Adipocyte (in vitro differentiated cells): ENCODE measurements at places on chromosomes 2 and 18.
A peak's percentile ranks its signal among the peaks of the same experiment; 100 is the strongest.

GRCh38 chr2:45806563-45807358, 155.3 kb downstream of the PRKCE start:
- DNase-seq: no peak

- DNase-seq: no peak
Observed at GRCh38 chr2:709138-709765, 32.0 kb upstream of the TMEM18 start.

GRCh38 chr2:15819562-15820256, 120.6 kb upstream of the MYCN start:
- DNase-seq: no peak

GRCh38 chr2:230319211-230319862, 7.7 kb upstream of the SP140L start:
- DNase-seq: no peak

- peak; percentile 38 for DNase-seq
Observed at GRCh38 chr2:47429795-47430194, 26.8 kb downstream of the MSH2 start.

DNA sequence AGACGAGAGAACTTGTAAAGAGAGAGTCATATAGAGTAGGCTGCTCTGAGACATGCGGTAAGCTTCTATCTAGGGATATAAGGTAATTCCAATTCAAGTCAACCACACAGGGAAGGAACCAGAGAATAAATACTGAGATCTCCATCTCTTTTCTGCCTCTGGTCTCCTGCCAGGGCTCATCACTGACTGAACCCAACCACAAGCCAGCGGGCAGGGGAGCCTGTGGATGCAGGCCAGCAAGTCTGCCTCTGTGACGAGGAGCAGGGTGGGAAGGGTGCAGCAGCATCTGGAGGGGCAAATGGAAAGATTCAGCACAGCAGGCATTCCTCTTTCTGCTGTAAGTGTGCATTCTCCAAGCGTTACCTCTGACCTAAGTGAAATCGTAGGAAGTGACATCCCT, 82.2 kb downstream of the ICOS start:
- DNase-seq: no peak

GRCh38 chr2:40208463-40208862, 243.4 kb downstream of the SLC8A1 start:
- DNase-seq: no peak

GRCh38 chr18:46343931-46344372, 239.8 kb downstream of the HAUS1 start:
- no peak for DNase-seq

DNA sequence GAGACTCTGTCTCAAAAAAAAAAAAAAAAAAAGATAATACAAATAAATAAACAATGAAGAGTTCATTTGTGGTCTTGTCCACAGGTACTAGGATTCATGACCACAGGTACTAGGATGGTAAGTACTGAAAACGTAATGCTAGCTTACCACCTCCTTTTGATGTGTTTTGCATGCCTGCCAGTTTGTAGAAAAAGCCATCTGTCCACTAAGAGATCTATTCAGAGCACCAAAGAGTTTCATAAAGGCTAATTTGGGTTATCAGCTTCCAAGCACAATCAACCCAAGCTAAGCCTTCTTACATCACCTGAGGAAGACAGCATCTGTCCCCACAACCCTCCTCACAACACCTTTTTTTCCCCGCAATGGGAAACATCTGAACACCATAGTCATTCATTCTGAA, 477.2 kb downstream of the ZEB2 start:
- DNase-seq: no peak

- peak; percentile 34 for DNase-seq
Observed at GRCh38 chr2:230762317-230762896, 49.8 kb downstream of the CAB39 start.

- DNase-seq: peak; percentile 57
Observed at GRCh38 chr18:10476338-10476791, 21.9 kb downstream of the APCDD1 start.

- DNase-seq: no peak
Observed at GRCh38 chr2:121771976-121772742, 16.7 kb downstream of the TSN start.

DNA sequence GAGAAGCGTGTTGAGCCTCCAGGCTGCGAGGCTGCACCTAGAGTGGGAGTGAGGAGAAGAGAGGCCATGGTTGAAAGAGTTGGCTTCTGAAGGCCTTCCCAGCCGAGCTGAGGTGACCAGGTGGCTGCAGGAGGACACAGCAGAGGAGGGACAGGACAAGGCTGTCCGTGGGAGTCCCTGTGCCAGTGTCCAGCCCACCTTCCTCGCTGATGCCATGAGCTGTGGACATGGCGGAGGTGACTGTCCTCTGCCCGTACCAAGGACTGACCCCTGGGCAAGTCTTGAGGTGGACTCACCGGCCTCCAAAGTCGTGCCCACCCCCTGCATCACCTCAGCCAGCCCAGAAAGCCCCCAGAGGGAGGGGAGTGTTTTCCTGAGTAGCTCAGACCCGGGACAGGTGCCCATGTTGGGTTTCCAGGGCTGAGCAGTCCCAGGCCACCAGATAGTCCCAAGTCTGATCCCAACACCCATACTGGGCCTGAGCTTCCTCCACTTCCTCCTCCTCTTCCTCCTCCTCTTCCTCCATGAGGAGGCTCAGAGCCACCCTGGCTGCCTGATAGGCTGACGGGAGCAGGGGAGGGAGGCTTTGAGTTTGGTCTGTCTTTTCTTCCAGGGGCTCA, 43.0 kb upstream of the FOSL2 start:
- DNase-seq: no peak

DNA sequence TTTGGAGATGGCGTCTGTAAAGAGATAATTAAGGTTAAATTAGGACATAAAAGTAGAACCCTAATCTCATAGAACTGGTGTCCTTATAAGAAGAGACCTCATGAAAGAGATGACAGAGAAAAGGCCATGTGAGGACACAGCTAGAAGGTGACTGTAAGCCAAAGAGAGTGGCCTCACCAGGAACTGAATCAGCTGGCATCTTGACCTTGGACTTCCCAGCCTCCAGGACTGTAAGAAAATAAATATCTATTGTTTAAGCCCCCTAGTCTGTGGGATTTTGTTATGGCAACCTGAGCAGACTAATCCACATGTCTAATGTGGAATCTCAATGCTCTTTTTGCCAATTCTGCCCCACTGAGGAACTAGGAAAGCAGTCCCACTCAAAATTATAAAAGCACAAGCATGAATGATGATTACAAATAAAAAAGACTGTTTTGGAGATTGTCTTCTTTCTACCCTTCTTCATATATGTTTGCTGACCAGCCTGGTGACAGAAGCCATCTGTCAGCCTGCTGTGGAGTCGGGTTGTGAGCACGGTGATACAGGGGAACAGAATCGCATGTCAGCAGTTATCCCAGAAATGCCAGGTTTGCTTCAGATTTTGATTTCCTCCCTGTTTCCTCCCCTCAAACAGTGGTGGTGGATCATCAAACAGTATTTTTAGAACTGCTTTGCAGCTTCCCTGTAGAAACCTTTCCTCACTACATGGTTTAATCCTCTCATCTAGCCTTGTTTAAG, 54.2 kb downstream of the INPP4A start:
- DNase-seq: no peak

- no peak for DNase-seq
Observed at GRCh38 chr2:213227458-213227857, 56.8 kb upstream of the SPAG16 start.

- DNase-seq: no peak
Observed at GRCh38 chr2:37619959-37620300, 51.5 kb downstream of the CDC42EP3 start.

GRCh38 chr2:31312898-31313297, 78.9 kb downstream of the EHD3 start:
- peak; percentile 32 for DNase-seq

- DNase-seq: no peak
Observed at GRCh38 chr2:89833116-89833779, 1141.8 kb downstream of the RPIA start.

DNA sequence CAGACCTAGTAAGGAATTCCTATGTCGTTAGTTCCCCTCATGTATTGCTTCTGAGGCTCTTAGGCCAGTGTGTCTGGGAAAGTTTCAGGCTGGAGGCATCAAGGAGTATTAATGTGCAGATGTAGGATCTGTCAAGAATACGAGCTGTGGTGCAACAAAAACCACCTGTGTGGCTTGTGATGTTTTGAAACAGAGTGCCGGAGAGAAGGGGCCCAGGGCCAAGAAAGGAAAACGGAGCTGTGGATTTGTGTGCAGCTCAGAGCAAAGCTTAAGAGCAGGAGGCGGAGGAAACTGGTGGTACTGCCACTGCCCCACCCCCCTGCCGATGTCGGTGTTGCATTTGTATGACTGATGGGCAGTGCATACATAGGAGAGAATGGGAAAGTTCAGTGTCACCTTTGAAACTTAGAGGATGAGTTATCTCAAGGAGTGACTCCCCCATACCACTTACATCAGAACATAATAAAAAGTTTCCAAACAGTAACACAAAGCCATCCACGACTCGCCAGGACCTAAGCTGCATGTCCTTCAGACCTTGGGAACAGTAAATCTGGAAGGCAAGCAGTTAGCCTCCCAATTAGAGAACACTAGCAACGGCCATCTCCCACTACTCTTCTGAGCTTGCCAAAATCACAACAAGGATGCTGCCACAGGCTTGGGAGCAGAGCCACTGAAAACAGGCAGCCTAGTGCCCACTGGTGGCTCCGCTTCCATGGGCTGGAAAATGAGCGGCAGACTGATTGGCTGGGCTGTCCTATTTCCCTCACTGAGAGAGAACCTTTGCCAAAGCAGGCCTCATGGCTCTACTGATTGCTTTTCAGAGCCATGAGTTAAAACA, 152.7 kb upstream of the NT5C1B start:
- no peak for DNase-seq

DNA sequence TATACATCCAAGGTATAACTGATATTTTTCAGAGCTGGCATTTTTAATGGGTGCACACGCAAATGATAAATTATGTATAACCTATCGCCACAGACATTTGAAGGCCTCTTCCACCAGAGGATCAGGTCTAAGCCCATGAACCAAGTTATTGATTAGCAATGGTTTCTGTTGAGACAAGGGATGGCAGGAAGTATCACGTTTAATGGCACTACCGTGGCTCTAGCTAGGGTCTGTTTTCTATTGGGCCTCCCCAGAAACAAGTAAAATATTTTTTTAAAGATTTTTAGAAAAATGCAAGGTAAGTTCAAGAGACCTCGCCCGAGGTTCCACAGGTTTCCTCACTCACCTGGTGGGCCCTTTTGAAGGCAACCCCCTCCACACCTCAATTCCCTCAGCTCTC, 667 bp downstream of the GFPT1 start:
- DNase-seq: peak; percentile 19

DNA sequence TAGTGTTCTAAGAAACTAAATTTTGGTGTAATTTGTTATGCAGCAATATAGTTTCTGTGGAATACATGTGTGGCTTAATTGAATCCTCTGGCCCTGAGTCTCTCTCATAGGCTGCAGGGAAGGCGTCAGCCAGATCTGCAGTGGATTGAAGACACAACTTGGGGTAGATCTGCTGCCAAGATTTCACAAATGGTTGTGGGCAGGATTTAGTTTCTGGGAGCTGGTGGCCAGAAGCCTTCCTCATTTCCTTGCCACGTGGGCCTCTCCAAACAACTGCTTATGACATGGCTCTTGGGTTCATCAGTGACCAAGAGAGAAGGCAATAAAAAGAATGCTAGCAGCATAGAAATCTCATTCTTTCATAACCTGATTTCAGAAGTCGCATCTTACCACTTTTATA, 28.2 kb downstream of the CCDC102B start:
- DNase-seq: no peak

- no peak for DNase-seq
Observed at GRCh38 chr2:68776124-68776523, 41.5 kb downstream of the ARHGAP25 start.

DNA sequence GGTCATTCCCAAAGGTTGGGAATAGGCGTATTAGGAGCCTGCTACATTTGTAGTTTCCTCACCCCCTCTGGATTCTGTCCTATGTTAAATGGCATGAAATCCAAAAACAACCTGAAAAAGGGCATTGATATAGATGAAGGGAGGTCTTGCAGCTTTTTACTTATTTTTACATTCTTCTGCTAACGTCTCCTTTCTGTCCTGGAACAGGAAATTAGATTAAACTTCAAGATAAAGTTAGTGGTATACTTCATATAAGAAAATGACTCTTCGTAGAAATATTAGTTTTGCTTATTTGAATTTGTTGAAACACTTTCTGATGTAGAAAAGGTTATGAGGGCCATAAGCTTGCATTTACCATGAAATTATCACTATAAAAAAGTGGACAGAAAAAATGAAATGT, 694.5 kb downstream of the ADCYAP1 start:
- DNase-seq: no peak

- DNase-seq: peak; percentile 75
Observed at GRCh38 chr2:126656431-126657147, 631 bp downstream of the GYPC start.

- no peak for DNase-seq
Observed at GRCh38 chr18:76426737-76427305, 68.2 kb downstream of the ZNF516 start.

- no peak for DNase-seq
Observed at GRCh38 chr2:55012672-55013484, 37.4 kb downstream of the RTN4 start.

DNA sequence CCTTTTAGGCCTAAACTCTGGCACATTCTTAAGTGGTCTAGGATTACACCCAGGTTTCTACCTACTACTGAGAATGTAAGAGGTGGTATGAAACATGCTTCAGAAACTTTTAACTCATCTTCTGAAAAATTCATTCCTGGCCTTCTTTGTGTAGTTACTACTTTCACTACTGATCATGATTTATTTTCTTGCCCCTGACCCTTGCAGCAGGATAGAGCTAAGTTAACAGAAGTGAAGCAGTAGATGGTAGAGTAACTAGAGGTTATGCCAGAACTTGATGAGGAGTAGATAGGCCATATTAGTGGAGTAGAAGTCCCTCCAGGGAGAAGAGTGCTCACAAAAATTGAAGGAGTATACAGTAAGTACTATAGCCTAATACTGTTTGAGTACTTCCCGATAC, 75.5 kb upstream of the MSTN start:
- no peak for DNase-seq

GRCh38 chr2:162330881-162331280, 12.4 kb upstream of the IFIH1 start:
- DNase-seq: no peak

GRCh38 chr2:207854484-207855440, 85.1 kb upstream of the FZD5 start:
- peak; percentile 29 for DNase-seq

GRCh38 chr2:180472133-180472532, 465.0 kb upstream of the CWC22 start:
- peak; percentile 84 for DNase-seq

GRCh38 chr2:20934236-20934635, 109.6 kb downstream of the APOB start:
- DNase-seq: no peak

GRCh38 chr2:88190808-88191721, 20.9 kb downstream of the THNSL2 start:
- DNase-seq: peak; percentile 66

DNA sequence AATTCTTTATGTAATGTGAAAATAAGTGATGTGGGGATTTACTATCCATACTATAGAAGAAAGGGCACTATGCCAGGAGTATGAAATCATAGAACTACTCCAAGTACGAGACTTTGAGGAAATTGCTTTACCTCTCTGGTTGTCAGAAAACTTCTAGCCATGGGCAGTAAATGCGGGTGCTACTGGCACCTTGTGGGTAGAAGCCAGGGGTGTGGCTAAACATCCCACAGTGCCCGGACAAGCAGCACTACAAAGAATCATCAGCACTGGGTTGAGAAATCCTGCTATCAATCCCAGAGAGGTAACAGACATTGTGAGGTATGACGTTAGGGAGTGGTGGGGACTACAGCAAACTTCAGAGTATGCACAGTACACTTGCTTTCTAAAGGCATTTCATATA, 453.5 kb upstream of the TNP1 start:
- DNase-seq: no peak
